CD8-positive, alpha-beta memory T cell (primary cell): ENCODE measurements at places on chromosomes 7 and 10.

GRCh38 chr7:138095972-138096935 is 20.0 kb downstream of the AKR1D1 start:
- no peak for DNase-seq

- no peak for DNase-seq
Observed at GRCh38 chr10:90462749-90463470, 394.9 kb downstream of the HTR7 start.

GRCh38 chr7:31782411-31782991 is 95.5 kb downstream of the PPP1R17 start:
- DNase-seq = no peak

DNA sequence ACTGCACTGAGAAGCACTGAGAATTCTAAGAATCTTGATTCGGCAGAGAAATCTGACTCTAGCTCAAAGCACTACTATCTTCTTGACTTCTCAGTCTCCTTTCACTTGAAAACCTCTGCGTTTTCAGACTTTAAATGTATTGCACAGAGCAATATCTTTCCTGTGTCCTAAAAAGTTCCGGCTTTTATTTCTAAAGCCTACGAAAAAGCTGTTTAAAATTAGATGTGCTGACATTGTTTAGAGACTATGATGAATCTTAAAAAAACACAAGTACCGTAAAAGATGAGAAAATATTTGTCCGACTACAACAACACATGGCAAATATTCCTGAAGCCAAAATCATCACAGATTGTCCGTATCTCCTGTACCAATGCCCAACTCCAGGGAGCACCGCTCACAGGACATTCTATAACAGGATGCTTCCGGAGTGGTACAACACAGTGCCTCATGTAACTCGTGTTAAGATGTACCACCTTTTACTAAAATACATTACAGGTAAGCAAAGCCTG is 136.9 kb downstream of the CUBN start:
- no peak for DNase-seq

GRCh38 chr7:15853832-15854470 is 167.5 kb upstream of the MEOX2 start:
- DNase-seq = no peak

- no peak for DNase-seq
Observed at GRCh38 chr7:28390426-28390825, 21.9 kb upstream of the CREB5 start.

- DNase-seq = no peak
Observed at GRCh38 chr10:51100221-51100620, 25.9 kb downstream of the PRKG1 start.
